ENCODE measurements at places on chromosomes 16 and 17.

GRCh38 chr17:10698096-10698818 lies 863 bp downstream of the ADPRM start:
- no peak for DNase-seq

DNA sequence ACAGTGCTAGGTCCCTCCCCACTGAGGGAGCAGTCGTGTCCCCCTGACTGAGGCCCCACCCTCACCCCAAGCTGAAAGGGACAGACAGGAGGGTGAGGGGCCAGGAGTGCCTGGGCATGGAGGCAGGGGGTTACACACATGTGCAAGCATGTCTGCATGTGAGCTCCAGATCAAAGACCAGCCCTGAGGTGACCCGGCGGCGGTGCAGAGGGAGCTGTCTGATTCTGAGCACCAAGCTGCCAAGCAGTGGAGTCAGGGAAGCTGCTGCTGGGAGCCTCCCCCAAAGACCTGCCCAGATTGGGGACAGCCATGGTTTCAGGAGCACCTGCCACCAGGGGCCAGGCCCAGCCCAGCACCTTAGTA lies 5.5 kb downstream of the DLX3 start:
- no peak for DNase-seq

GRCh38 chr17:35849469-35850348 lies 19.0 kb downstream of the HEATR9 start:
- peak; percentile 43 for DNase-seq

- DNase-seq, result no peak
Observed at GRCh38 chr17:9334536-9335446, 240.8 kb downstream of the STX8 start.

GRCh38 chr16:88378401-88378800 lies 4.4 kb upstream of the ZNF469 start:
- DNase-seq, result no peak

GRCh38 chr16:8886593-8887430 lies 4.7 kb downstream of the LITAFD start:
- DNase-seq, result no peak

- DNase-seq, result no peak
Observed at GRCh38 chr16:57807968-57808528, 5.8 kb upstream of the KIFC3 start.

- DNase-seq, result no peak
Observed at GRCh38 chr17:42750739-42751344, 6.0 kb upstream of the EZH1 start.

- no peak for DNase-seq
Observed at GRCh38 chr17:41891135-41892020, 26.2 kb upstream of the KLHL11 start.

- no peak for DNase-seq
Observed at GRCh38 chr17:32161029-32161428, 18.7 kb downstream of the RHOT1 start.

DNA sequence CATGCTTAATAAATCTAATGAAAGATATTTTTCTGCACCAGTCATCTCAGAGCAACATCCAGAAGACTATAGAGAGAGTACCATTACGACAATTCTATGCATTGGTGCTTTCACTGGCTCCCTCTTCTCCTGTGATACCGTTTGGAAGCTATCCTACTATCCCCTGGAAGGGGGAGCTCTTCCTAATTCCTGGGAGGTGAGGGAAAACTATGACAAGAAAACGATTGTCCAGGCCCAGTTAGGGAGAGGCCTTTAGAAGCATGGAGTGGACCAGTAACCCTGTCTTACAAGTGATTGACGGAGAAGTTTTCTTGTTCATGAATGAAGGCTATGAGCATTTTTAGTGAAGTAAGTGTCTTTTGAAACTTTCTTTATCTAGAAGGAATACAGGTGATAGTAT lies 150.2 kb downstream of the TANC2 start:
- no peak for DNase-seq

DNA sequence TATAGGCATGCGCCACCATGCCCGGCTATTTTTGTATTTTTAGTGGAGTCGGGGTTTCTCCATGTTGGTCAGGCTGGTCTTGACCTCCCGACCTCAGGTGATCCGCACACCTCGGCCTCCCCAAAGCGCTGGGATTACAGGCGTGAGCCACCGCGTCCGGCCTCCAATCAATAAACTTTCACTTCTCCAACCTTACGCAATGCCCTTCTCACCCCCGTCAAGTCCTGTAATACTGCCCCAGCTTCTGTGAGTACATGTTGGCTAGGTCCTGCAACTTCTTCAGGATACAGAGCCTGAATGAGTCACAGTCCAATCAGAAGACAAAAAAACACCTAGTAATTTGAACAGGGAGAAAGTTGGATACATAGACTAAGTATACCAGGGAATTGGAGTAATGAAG lies 47.1 kb upstream of the PHOSPHO1 start:
- DNase-seq, result no peak

GRCh38 chr17:61460796-61461585 lies 8.8 kb downstream of the TBX4 start:
- no peak for DNase-seq

GRCh38 chr16:84672276-84673202 lies 24.2 kb downstream of the KLHL36 start:
- peak; percentile 67 for DNase-seq

GRCh38 chr16:73046202-73046848 lies 1.6 kb downstream of the ZFHX3 start:
- no peak for DNase-seq

GRCh38 chr17:57537524-57538410 lies 207.3 kb downstream of the CCDC182 start:
- DNase-seq, result no peak

All from central memory CD4-positive, alpha-beta T cell (primary cell).